ENCODE measurements at places on chromosomes 11 and 22.
A peak's percentile ranks its signal among the peaks of the same experiment; 100 is the strongest.

DNA sequence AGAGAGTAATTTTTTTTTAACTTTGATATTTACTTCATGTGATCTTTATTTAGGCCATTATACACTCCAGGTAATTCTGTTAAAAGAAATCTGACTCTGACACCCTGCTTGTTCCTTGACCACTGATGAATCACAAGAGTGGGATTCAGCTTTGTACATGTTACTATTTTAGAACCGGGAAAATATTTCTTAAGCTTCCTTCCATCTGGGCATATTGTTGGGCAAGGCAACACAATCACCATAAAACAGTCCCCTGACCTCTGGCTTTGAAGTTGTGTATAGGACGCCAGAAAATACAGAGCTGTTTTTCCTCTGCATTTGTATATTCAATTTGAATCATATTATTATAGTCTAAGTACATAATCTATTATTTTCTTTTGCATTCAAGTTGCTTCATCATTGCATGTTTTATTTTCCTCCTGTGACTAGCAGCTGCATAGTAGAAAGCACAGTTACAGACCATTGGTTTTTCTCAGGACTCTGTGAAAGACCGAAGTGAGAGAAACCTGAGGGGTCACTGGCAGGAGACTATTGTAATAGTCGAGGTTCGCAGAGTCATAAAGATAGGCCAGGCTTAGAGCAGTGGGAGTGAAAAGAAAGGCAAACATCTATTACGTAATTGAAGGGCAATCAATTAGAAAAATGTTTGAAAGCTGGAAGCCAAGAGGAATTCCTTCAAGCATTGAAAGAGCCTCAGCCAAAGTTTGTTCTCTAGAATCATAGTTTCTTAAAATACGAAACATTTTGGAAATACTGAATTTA, 51.8 kb upstream of the SLC36A4 start:
- DNase-seq, result no peak

GRCh38 chr11:38900211-38900610, 2302.2 kb upstream of the RAG2 start:
- peak; percentile 37 for DNase-seq

GRCh38 chr11:109972181-109972715, 120.9 kb upstream of the ZC3H12C start:
- no peak for DNase-seq

DNA sequence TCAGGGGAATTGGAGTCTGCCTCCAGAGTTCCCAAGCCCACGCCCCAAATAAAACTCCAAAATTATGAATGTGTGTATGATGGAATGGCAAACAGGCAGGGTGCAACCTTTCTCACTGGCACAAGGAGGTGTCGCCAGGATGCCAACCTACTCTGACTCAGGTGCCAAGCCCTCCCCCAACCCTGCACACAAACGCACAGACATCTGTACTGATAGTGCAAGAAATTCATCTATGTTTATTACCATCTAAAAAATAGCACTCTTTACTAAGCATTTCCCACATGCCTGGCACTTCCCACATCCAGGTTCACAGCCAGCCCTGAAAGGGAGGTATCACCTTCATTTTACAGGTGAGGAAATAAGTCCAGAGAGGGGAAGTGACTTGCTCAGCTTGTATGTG, 1.2 kb downstream of the PLA2G3 start:
- DNase-seq, result no peak

- DNase-seq, result no peak
Measured at GRCh38 chr11:10878408-10879214, 20.8 kb upstream of the ZBED5 start.

GRCh38 chr11:128904656-128905344, 13.6 kb downstream of the KCNJ5 start:
- peak; percentile 61 for DNase-seq

- no peak for DNase-seq
Measured at GRCh38 chr11:32888805-32889204, 3.8 kb upstream of the QSER1 start.

DNA sequence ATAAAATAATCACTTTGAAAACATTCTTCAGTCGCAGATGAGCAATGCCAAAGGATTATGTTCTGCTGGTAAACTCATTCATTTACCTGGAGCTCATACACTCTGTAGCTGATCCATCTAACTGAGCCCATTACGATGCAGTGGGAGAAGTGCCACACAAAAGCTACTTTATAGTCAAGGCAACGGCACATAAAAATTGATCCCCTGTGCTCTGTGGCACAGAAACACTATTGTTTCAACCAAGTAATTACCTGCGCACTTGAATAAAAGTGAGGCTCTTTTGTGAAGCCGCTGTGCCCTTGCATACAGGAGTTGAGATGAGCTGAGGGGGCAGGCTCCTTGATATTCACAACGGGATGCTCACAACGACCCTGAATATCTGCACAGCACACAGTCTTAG, 7.2 kb downstream of the DKK3 start:
- no peak for DNase-seq

DNA sequence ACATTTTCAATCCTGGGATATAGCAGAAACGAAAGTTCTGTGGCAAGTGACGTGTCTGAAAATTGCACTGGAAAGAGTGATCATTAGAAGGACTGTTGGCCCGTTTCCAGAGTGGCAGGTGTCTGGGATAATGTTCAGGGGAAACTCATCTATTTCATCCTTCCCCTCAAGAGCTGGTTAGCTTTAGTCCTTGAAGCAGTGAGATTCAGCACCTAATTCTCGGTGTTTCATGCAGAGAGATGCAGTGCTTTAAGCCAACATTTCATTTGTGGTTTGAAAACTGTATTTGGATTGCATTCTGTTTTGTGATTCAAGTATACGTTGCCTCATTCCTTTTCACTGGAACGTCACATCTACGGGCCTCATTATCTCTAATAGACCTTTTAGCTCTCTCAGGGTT, 205.0 kb upstream of the RAG2 start:
- no peak for DNase-seq

GRCh38 chr11:63670096-63670432, 1.1 kb downstream of the ATL3 start:
- DNase-seq, result no peak
